CD8-positive, alpha-beta memory T cell (primary cell): ENCODE measurements at places on chromosomes 1 and 21. TPM values are rescaled to one million over a fixed set of nuclear protein-coding genes. Genes with fewer than 3 reads are reported as not detected.

PADI3 gene
- total RNA-seq: not detected

- DNase-seq: no peak
Measured at GRCh38 chr1:10675813-10676212, 120.6 kb downstream of the CASZ1 start.

DNA sequence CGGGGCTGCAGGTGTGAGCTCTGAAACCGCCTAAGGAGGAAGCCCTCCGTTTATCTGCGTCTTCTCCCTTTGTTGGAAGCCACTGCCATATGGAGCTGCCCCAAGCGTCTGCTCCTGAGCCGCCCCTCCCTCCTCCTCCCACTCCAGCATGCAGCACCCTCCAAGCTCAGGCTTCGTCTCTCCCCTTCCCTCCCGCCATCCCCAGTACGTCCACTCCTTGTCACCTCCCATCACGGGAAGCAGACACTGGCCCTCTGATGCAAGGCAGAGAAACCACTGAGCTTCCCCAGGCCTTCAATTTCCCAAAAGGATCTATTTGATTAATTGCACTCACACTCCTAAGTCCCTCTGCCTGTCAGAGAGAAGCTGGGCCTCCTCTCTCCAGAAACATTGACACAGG, 52.5 kb downstream of the NFASC start:
- DNase-seq: no peak

- DNase-seq: no peak
Measured at GRCh38 chr1:106688446-106688845, 368.0 kb upstream of the PRMT6 start.

DNA sequence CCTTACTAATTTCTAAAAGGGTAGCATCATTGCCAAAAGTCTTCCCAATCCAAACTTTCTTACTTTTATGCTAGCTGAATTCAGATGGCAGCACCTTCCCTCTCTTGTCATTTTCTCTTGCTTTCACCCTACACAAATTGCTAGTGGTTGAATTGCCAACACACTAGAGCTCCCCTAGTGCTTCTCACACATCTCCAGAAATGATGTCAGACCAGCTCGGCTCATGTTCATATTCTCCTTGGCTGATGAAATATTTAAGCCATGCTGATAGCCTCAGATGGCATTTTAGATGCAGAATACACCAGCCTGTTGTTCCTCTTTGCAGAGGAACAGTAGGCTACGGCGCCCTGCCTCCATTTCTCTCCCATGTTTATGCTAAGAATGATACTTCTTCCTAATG, 256.9 kb downstream of the PTBP2 start:
- DNase-seq: no peak

GRCh38 chr1:56394298-56394697, 185.1 kb downstream of the PLPP3 start:
- no peak for DNase-seq

- no peak for DNase-seq
Measured at GRCh38 chr1:12453400-12454343, 164.3 kb downstream of the DHRS3 start.

DENND2C gene
- 0.75 TPM for total RNA-seq

- DNase-seq: no peak
Measured at GRCh38 chr1:82718719-82719419, 918.1 kb downstream of the ADGRL2 start.
